AG04449 (cell line): ENCODE measurements at places on chromosomes 7 and 10.

DNA sequence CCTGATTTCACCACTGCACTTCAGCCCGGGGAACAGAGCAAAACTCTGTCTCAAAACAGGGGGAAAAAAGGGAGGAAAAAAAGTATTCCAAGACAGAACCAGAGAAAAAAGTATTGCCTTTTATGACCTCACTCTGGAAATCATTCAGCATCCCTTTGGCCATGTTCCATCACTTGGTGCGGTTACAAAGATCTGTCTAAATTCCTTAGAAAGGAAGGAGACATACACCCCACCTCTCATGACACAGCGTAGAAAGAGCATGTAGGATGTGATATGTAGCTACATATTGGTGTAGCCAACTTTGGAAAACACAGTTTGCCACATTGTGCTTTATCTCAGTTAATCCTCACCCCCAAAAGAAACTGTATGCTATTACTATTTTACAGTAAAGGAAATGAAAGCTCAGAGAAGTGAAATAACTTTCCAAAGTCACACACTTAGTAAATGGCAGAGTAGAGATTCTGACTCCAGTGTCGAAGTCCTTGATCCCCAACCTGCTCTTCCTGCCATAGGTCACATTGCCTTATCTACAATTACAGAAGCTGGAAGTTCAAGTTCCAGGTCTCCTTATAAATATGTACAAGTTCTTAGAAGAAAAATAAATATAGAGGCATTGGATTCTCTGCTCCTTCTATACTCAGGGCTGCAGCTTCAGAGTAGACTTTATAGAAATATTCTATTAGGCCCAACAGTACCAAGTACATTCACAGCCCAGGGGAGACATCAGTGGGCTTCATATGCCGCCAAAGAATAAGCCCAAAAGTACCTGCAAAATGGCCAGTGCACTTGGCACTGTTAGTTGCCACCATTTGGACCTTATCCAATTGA, 91.6 kb upstream of the KMT2E start:
- no peak for DNase-seq

DNA sequence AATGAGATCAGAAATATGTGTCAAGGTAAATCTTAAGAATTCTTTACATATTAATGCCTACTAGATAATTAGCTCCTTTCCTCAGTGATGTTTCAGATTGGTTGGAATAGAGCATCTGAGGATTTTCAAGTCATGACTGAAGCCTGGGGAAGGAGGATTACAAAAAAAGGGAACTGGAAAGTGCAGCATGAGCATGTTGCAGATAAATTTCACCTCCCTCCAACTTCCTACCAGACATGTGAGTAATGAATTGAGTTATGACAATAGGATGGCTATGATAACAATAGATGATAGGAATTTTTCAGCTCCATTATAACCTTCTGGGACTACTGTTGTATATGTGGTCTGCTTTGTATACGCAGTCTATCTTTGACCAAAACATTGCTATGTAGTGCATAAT, 104.2 kb upstream of the RAB18 start:
- no peak for DNase-seq

GRCh38 chr10:79448732-79449049, 3.3 kb upstream of the ZCCHC24 start:
- no peak for DNase-seq

DNA sequence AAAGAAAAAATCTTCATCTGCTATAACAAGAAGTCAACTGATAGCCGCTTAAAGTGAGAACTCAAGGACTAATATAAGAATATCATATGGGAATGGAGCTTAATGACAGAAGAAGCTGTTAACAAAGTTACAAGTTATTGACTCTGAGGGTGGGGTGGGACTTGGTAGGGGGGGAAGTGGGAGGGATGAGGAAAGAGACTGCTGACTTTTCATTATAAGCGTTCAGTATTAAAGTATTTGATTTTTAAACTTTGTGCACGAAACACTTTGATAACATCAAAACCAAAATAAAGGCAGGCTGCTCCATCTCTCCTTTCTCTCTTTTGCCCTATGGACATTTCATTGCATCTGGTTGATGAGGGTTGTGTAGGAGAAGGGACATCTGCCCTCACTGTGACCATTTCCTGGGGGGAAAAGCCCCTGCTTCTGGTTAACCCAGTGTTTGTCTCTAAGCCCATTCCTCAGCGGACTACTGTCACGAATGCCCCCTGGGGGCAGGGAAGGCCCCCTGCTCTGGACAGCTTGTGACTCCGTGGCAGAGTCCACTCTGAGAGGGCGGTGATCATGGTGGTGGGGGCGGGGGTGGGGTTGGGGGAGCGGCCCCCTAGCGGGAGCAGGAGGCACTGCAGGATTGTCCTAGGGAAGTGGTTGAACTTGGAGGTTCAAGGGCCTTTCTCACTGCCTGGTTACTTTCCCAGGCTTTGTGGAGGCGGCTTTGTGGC, 17.4 kb downstream of the SLC13A4 start:
- DNase-seq = no peak

GRCh38 chr10:132850896-132851295, 64.9 kb upstream of the NKX6-2 start:
- no peak for DNase-seq

GRCh38 chr10:113907166-113907565, 52.7 kb downstream of the NHLRC2 start:
- no peak for DNase-seq

- DNase-seq = no peak
These were observed 20.4 kb downstream of the GNG11 start for GRCh38 chr7:93941945-93942344.

DNA sequence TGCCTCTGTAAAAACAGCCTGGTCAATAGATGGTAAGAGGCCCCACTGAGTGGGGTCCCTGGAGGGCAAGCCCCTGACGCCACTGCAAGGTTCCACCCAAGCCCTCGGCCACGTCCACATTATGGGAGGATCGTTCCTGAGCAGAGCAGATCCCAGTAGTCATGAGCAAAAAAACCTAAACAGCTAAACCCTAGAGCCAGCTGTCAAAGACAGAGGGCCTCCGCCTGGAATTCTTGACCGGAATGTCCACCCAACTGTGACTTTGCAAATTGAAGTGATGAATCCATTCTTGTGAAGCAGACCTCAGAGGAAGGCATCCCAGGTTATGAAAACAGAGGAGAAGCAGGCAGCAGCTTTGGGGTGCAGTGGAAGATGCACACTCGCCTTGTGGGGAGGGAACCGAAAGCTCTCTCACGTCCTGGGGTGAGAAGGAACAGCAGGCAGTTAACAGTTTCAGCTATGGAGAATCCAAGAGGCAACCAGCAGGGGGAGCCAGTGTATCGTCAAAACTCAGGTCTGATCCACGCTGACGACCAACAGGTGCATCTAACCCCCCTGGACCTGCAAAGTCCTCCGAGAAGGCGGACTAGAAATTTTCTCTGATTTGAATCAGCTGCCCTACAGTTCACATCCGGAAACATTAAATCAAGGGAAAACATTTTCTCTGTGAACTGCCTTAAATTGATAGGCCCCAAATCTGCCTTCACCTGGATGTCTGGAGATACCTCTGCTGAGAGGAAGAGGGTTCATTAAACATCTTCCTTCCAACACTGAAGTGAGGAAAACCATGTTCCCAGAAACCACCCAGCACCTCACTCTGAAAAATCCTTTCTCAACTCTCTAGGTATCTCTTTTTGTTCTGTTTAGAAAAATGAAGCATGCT, 139.1 kb upstream of the PFKP start:
- DNase-seq = peak; percentile 1

DNA sequence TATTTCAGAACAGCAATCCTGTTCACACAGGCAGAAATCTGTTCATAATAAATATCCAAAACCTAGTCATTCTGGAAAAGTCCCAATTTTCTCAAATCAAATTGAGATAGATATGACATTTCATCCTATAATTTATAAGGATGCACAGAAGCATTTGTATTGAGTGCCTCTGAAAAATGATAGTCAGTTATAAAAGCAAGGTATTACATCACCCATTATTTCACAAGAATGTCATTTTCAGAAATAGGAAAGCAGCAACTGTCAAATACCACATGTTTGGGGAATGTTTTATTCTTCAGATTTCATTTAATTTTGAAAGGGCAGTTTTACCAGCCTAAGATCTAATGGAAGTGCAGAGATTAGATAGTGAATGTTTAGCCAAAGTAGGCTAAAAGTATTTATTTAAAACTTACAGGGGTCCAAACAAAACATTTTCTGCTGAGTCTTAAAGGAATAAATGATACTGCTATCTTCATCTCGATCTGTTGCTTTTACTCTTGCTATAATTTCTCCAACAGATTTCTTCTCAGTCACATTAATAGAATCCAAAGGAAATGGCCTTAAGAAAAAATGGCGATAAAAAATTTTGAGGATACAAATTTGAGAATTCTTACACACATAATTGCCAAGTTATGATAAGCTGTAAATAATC, 185.8 kb downstream of the HGF start:
- DNase-seq = no peak

DNA sequence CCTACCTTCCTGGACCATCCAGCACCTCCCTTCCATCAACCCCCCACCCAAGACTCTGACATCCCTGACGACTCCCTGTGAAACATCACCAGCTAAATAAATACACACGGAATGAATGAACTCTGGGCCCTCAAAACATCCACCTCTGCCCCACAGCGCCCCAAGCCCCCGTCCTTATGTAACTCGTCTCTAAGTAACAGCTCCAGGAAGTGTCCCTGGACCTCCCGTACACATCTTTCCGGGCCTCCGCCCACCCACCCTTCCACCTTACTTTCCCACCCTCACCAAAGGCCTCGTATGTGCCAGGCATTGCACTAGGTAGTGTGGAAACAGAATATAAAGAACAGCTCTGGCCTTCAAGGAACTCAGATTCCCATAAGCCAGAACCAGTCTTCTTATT, 27.7 kb upstream of the SLIT1 start:
- no peak for DNase-seq

GRCh38 chr10:126073606-126074005, 177.2 kb downstream of the FANK1 start:
- no peak for DNase-seq

GRCh38 chr10:5168897-5169420, 16.0 kb downstream of the AKR1C8 start:
- no peak for DNase-seq

DNA sequence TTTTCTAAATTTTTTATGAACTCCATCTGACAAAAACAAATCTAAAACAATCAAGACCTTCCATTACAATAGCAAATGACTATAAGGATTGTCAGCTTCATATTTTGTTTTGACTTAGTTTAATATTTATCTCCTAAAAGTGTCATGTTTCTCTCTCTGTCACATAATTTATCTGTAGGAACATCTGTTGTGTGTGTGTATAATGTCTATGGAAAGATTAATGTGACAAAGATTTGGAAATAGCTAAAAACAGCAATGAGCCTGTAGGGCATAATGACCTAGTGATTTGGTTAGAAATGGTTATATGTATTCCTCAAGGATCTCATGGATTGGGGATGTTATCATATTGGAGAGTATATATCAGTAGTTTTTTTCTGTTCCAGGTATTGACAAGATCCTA, 69.6 kb upstream of the MDFIC start:
- no peak for DNase-seq

DNA sequence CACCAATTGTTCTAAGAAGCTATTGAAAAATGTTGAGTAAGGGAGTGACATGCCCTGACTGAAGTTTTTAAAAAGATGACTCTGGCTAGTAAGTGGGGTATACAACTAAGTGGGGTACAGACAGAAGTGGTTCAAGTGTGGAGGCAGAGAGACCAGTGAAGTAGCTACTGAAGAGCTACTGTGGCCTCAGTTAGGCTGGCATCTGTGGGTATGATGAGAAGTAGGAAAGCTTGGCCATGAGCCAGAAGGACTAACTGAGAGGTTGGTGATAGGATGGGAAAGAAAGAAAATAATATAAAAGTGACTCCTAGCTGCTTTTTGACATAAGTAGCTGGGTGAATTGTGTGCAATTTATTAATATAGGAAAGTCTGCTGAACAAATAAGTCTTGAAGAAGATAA, 176.6 kb downstream of the SEMA3D start:
- no peak for DNase-seq

DNA sequence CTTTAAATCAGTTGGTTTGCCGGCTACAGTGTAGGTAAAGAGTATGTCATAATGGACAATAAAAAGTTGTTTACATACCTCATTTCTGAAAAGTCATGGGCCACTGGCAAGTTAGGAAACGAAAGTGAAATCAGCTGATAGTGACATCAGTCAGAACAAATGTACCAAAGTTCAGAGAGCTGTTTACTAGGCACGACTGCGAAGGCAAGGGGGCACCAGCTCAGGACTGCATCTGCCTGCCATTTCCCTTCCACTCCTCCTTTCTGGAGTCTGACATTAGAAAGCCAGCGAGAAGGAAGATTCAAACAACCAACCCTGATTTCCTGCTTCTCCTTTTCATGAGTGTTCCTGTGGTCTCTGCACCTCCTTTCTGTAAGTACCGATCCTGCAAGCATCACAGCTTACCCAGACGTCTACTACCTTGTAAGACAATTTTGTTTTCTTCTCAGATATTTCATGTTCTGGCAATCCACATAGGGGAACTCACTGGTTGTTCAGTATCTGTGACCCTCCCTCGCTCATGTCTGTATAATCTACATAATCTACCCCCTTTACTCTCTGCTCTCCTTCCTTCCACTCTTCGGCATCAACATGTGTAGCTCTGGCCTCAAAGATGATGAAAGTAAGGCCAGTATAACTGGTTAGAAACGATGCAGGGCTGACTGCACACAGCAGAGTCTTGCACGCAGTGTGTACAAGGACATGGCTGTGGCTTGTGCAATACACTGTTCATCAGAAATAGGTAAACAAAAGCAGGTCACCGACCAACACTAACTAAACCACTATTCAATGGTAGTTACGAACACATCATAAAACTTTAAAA, at the start of gene TMEM140:
TSS of gene TMEM140 (plus strand) at position 174 of the 823 bp plus-strand sequence. CDS start 16,370 bp downstream, outside the sequence.
- DNase-seq = no peak

GRCh38 chr10:125118011-125118611, 42.3 kb downstream of the CTBP2 start:
- no peak for DNase-seq

DNA sequence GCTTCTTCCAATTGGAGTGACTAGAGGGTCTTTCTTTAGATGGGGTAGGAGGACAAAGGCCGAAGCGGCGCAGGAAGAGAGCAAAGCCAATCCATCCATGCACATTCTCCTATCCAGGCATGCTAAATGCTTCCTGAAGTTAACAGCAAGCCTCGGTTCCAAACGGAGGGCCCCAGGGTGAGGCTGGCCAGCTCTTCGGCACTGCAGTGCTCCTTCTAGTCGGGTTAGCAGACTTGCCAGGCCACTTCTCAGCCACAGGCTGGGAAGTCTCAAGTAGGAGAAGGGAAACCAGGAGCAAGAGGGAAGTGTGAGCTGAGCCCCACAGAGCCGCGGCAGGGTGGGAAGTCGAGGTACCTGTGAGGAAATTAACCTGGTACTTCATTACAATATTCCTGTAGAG, 253.8 kb upstream of the INHBA start:
- no peak for DNase-seq

DNA sequence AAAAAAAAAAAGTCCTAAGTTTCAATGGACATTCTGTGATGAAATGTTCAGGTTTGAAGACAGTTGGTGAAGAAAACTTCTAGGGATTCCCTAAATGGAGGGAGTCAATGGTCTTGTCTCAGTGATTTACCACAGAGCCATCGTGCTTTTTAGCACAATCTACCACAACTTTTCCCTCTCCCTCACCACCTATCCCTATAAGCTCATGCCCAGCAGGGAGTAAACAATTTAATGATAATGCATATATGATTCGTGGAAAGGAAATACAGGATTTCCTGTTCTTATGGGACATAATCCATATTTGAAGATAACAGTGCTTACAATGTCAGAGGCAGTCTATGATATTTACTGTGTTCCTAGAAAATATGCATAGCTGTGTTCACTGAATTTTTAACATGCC, 38.4 kb upstream of the CD36 start:
- no peak for DNase-seq

GRCh38 chr10:126917375-126917774, 12.1 kb downstream of the DOCK1 start:
- no peak for DNase-seq

- DNase-seq = no peak
These were observed 267.2 kb downstream of the ELFN1 start for GRCh38 chr7:1937252-1937605.
